ENCODE measurements at places on chromosomes 6 and 20.

GRCh38 chr6:151663559-151663958 is 143.9 kb upstream of the ESR1 start:
- no peak for DNase-seq
- no peaks in the 10 kb centered on the region for H3K36me3 ChIP-seq
- no peak overlapping the region for H3K27ac ChIP-seq
- no peak overlapping the region for H3K4me3 ChIP-seq
- no peaks in the 10 kb centered on the region for H3K4me1 ChIP-seq

DNA sequence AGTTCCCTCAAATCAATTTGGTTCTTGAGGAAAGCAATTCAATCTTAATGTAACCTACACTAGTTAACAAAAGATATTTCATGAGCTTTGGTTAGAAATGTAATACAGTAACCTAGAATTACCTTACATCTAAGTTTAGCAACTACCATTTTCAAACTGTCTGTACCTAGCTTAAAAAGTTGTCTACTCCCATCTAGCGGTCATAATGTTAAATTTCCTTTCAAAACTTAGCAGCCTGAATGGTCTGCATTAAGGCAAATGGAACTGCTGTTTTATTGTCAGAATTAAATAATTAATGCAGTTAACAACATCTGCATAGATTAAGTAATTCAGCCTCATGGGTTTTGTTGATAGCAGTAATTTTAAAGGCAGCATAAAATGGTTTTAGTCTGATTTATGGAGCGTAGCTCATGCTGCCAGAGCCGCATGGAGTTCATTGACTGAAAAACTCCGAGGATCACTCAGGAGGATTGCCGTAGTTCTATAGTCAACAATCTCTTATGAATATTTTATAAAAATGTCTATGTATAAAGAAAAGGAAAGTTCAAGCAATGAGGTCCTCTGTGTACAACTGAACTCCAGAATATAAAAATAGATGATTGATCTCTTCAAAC is 485.4 kb upstream of the MANEA start:
- H3K27me3 ChIP-seq, result no peaks in the 10 kb centered on the region
- H3K4me1 ChIP-seq, result no peaks in the 10 kb centered on the region
- no peak overlapping the region for H3K27ac ChIP-seq
- DNase-seq, result no peak

DNA sequence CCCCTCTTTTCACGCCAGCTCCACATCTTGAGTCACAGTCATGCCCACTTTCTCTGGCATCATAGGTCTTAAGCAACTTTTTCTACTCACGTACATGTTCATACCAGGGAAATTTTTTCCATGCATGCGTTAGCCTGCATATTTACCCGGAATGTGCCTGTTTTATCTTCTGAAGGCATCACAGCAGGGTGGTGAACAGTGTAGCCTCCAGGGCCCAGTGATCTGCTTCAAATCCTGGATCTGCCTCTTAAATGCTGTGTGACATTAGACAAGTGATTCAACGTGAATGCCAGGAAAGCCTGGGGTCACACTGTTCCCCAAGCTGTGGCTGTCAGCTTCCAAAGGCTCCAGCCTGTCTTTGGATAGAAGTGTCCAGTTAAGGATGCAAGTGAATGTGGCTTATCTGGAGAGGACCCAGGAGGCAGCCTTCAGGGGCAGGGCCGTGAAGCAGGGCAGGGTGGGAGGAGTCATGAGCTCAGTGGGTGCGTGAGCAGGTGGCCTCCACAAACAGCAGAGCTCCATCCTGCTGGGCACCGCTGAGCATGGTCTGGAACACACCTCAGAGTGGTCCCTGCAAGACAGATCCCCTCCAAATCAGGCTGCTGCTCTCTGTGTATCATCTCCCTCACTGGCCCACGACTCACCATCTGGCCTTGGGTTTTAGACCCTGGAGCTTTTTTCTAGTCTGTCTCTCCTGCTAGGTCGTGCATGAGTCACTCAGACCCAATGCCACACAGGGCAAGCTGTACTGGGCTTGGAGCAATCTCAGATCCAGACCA is 30.4 kb upstream of the CD93 start:
- H3K27ac ChIP-seq, result no peak overlapping the region
- H3K4me1 ChIP-seq, result no peaks in the 10 kb centered on the region
- no peak overlapping the region for H3K4me3 ChIP-seq
- H3K27me3 ChIP-seq, result no peaks in the 10 kb centered on the region
- DNase-seq, result no peak

- H3K27me3 ChIP-seq, result no peaks in the 10 kb centered on the region
- no peaks in the 10 kb centered on the region for H3K36me3 ChIP-seq
- no peak for DNase-seq
- peaks cover 24% of the 10 kb centered on the region for H3K4me1 ChIP-seq
Observed at GRCh38 chr6:30213667-30213956, 406 bp upstream of the TRIM26 start.

GRCh38 chr6:15708231-15708630 is 45.4 kb upstream of the DTNBP1 start:
- no peak overlapping the region for H3K4me3 ChIP-seq
- no peaks in the 10 kb centered on the region for H3K27me3 ChIP-seq
- no peak for DNase-seq
- H3K4me1 ChIP-seq, result no peaks in the 10 kb centered on the region

DNA sequence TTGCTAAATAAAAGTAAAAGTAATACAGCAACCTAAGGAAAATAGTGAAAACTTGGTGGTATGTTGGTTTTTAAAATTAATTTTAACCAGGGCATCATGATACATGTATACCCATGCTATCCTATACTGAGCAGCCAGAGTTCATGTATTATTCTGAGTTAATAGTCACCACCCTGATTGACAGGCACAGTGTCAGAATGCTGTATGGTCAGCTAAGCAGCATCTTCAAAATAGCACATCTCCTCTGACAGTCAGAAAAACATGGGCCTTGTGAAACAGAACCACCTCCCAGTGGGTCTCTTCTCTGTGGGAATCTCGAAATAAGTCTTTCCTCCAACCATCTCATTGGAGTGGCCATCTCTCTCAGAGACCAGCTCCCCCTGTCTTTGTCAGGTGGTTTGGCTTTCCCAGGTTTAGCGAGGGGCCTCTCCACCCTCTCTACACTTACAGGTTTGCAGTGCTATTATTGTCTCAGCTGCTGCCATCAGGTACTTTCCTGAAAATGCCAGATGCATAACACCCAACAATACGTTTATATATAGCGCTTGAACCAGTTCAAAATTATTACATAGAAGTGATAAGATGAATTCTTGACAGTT is 47.1 kb upstream of the RNF8 start:
- no peak overlapping the region for H3K27ac ChIP-seq
- H3K4me3 ChIP-seq, result no peak overlapping the region
- no peaks in the 10 kb centered on the region for H3K4me1 ChIP-seq
- no peak for DNase-seq
- H3K36me3 ChIP-seq, result peaks cover 32% of the 10 kb centered on the region
- no peaks in the 10 kb centered on the region for H3K27me3 ChIP-seq

- no peak overlapping the region for H3K4me3 ChIP-seq
- DNase-seq, result no peak
- H3K27ac ChIP-seq, result no peak overlapping the region
- no peaks in the 10 kb centered on the region for H3K27me3 ChIP-seq
- H3K4me1 ChIP-seq, result no peaks in the 10 kb centered on the region
- no peaks in the 10 kb centered on the region for H3K36me3 ChIP-seq
Observed at GRCh38 chr6:169051371-169051770, 202.3 kb downstream of the THBS2 start.

DNA sequence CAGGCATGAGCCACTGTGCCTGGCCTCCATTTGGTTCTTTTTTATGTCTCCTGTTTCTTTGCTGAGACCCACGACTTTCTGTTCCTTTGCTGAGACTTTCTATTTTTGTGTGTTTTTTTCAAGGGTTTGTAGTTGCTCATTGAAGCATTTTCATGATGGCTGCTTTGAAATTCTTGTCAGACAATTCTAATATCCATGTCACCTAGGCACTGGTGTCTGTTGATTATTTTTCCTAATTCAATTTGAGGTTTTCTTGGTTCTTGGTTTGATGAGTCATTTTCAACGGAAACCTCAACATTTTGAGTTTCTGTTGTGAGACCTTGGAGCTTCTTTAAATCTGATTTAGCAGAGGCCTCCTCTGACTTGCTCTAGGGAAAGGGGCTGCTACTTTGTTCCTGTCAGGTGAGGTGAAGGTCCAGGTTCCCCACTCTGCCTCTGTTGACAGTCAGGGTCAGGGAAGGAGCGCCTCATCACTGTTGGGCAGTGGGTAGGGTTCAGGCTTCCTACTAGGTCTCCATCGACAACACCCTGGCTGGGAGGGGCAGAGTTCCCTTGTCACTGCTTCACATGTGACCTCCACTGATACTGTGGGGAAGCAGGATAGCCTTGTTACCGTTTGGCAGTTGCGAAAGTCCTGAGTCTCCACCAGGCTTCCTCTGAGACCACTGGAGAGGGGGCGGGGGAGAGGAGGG is 67.2 kb upstream of the RNF24 start:
- DNase-seq, result peak; percentile 27
- H3K27ac ChIP-seq, result peak overlapping the region; percentile 67
- H3K4me3 ChIP-seq, result peak overlapping the region; percentile 36
- no peaks in the 10 kb centered on the region for H3K36me3 ChIP-seq

DNA sequence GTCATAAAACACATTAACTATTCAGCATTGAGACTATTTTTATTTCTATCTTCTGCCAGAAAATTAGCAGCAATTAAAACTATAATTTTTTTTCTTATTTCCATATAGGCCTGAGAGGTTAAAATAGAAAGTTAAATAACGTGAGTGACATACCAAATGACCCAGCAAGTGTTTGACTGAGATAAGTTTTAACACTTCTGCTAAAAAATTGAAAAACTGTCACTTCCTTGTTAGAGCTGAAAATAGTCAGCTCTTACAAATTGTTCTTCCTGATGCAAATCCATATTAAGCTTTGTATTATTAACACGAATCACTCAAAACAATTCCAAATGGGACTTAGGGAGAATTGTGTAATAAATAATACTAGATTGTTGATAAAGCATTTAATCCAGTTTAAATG is 26.5 kb upstream of the STX11 start:
- H3K4me1 ChIP-seq, result no peaks in the 10 kb centered on the region
- no peaks in the 10 kb centered on the region for H3K27me3 ChIP-seq

DNA sequence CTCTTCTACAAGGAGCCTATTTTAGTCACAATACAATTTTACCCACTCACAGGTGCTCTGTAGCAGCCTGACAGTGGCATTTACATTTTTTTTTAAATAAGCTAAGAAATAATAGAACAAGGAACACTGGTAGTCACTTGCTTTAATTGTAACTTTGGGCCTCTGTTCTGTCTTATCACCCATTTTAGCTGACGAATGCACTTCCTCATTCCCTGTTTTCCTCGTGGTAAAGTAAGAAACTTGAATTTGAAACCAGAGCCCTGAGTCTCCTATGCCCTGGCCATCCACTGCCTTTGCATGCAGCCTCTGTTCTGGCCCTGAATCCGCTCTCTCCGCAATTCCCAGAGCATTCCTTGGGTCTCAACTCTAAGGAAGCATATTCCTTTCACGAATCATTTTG is 550.6 kb downstream of the PTPRT start:
- no peak for DNase-seq
- no peak overlapping the region for H3K27ac ChIP-seq
- no peaks in the 10 kb centered on the region for H3K27me3 ChIP-seq
- no peak overlapping the region for H3K4me3 ChIP-seq

DNA sequence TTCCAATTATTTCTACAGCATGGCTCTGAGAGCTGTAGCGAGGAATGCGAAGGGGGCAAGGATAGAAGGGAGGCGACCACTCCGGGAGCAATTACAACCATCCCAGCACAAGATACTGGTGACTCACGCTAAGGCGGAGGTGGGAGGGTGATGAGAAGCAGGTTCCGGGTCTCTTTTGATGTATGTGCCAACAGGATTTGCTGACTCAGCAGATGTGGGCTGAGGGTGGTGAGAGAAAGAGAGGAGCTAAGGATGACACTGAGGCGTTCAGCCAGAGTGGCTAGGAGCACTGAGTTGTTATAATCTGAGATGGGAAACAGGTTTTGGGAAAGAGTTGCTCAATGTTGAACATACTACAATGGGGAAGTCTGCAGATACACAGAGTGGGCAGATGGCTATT is 9.3 kb upstream of the TXNDC5 start:
- DNase-seq, result no peak
- H3K27ac ChIP-seq, result no peak overlapping the region
- H3K36me3 ChIP-seq, result no peaks in the 10 kb centered on the region
- H3K4me1 ChIP-seq, result no peaks in the 10 kb centered on the region
- no peak overlapping the region for H3K4me3 ChIP-seq

DNA sequence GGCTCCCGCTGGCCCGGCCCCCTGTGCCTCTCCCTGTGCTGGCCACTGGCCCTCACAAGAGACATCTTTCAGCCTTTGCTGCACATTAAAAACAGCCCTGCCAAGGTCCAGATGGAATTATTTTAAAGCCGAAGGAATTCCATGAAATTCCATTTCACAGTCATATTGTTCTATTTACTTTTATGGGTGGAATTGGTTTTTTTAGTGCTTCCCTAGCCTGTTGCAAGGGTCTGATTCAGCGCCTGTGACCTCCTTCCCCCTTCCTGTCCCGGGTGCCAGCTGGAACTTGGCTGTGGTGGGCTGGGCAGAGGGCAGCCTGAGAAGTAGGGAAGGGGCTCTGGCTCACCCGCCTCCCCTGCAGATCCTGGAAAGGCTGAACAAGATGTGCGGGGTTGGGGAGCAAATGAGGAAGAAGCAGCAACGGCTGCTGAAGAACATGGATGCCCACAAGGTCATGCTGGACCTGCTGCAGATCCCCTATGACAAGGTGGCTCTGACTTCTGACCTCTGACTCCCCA is 34.3 kb downstream of the UQCC2 start:
- no peak overlapping the region for H3K4me3 ChIP-seq
- no peak overlapping the region for H3K27ac ChIP-seq
- peaks cover 1% of the 10 kb centered on the region for H3K4me1 ChIP-seq
- peaks cover 91% of the 10 kb centered on the region for H3K36me3 ChIP-seq
- DNase-seq, result no peak

DNA sequence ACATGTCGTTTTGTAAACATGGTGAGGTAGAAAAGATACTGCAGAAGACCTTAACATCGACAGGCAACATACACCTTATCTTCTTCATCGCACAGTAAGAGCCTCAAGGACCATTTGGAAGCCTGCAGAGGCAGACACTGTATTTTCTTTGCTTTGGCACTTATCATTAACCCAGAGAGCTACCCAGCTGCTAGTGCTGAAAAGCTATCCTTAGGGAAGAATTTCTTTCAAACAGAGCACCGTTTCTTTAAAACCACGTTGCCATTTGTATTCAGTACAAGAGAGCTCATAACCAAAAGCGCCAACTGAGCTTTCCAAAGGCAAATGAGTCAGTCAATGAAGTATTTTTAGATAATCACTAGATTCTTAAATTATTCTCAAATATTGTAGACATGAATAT is 306.6 kb downstream of the EPM2A start:
- no peak for DNase-seq
- H3K36me3 ChIP-seq, result no peaks in the 10 kb centered on the region
- H3K4me3 ChIP-seq, result no peak overlapping the region
- no peak overlapping the region for H3K27ac ChIP-seq
- H3K27me3 ChIP-seq, result no peaks in the 10 kb centered on the region

DNA sequence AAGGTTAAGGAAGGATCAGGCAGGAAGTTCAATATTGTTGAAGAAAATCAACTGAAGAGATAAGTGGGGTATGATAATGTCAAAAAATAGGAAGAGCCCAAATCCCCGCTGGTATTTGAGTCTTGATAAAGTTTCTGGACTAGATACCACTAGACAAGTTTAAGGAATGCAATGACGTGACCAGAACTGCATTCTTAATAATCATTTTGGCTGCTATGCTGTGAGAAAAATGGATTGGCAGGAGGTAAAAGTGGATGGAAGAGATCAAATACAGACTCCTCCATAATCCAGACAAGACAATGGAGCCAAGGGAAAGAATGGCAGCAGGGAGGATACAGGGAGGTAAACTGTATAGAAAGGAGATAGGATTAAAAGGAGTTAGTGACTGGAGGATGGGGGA is 128.2 kb downstream of the COL12A1 start:
- no peak overlapping the region for H3K4me3 ChIP-seq
- no peak overlapping the region for H3K27ac ChIP-seq
- H3K36me3 ChIP-seq, result no peaks in the 10 kb centered on the region
- H3K27me3 ChIP-seq, result no peaks in the 10 kb centered on the region
- H3K4me1 ChIP-seq, result no peaks in the 10 kb centered on the region

Data from effector memory CD4-positive, alpha-beta T cell (primary cell).